ENCODE measurements at places on chromosomes 6 and 20. TPM values are rescaled to one million over a fixed set of nuclear protein-coding genes. Genes with fewer than 3 reads are reported as not detected.

GRCh38 chr6:167678102-167679101 is 148.3 kb upstream of the AFDN start:
- peak; percentile 40 for DNase-seq

DNA sequence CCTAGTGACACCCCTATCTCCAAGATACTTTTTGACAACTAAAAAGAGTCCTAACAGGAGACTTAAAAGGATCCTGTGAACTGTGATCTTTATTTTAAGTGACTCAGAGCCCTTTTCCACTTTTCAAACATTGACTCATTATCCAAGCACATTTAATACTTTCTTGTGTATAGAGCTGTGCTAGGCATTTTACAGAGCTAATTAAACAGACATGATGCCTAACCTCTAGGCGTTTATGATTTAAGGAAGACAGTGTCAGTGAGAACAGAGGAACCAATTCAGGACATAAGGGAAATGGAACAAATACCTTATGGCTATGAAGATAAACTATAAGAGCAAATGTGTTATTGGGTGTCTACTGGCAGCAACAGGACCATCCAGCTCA is 282.6 kb downstream of the TPBG start:
- DNase-seq: no peak

- no peak for DNase-seq
These were observed 158.5 kb downstream of the TBC1D32 start for GRCh38 chr6:121175827-121176226.

DNA sequence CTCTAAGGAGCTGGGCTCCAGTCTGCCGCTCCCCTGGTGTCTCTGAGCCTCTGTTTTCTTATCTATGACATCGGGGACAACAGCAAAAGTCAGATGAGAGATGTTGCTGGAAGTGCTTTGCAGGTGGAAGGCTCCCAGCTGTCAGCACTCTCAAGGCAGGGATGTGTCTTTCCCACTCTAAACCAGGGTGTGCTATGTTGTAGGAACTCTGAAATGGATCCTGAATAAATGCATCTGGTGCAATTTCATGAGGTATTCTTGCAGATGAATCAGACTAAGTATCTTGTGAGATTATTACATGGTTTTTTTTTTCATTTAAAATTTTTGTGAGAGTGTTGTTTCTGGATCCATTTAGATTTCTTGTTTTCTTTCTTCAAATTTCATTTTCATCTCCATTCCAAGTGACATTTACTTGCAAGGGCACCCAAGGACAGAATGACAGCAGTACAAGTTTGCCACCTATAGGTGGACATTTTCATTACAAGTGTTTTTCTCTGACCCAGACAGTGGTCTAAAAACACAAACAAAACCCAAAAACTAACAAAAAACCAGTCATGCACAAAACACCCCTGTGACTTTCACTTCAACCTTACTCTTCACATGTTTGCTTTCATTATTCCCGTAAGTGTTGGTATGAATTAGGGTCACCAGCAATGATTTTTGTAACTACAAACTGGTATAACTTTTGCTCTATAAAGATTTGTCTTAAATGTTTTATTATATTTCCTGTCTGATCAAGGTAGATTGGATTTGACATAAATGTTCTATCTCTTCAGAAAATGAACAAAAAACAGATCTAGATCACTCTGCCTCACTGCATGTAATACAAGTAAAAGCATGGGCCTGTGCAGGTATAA is 14.7 kb upstream of the SIM1 start:
- DNase-seq: peak; percentile 67

DNA sequence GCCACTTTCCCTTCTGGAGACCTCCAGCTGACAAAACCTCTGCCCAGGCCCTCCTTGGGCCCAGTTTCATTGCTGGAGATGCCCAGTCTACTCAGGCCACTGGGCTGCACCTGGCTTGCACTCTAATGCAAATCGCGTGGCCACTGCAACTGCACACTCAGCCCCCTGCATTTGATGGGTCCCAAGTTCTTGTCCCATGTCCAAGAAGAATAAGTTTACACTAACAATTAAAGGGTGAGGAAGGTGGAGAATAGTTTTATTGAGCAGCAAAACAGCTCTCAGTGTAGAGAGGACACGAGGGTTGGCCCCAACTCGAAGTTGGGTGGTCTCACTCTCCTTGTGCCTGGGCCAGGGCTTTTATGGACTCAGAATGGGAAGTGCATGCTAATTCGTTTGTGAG is 31.9 kb upstream of the THEMIS start:
- DNase-seq: no peak

DNA sequence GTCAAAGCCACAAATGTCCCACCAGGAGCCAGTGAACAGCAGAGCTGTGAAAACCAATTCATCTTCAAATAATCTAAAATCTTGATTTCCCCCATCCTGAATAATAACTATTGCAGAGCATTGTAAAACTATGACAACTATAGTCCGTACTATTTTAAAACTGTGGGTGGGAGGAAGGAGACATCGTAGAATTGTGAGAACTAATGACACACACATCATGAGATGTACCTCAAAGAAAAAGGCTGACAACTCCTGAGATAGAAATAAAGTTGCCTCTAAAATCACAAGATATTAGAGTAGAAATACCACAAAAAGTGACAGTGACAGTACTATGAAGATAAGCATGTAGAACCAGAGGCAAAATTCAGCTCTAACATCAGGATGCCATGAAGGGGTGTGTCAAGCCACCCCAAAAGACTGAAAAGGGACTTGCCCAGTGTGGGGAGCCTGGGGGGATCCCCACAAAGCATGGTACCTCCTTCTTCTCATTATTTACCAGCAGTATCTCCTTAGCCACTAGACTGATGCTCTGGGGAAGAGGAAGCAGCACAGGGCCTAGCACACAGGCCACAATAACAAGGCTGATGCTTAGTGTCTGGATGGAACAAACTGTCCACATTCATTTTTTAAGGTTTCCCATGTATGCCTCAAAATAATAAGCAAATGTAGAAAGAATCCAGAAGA is 13.4 kb downstream of the NAPB start:
- DNase-seq: no peak

DNA sequence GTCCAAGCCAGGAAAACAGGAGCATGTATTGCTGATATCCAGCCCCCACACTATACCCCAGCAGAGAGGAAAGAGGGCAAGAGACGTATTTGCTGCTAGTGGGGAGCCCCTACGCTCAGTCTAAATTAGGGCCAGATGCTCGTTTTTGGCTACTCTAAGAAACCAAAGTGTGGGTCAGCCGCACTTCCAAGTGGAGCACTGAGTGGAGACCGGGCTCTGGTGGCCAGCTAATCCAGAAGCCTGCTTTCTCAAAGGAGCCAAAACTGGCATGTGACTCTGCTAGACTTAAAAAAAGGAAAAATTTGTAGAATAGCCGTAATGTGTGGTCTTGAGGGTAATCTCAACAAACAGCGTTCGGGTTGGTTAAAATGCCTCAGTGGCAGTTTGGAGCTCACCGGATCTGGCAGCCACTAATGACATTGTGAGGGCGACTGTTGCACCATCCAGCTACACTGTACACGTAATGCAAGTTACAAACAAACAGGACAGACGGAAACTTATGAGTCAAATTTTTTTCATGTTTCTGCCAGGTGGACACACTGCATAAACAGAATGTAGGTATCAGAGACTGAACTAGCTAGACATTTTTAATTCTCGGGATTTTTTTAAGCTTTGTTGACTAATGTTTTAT is 230.9 kb downstream of the FOXC1 start:
- no peak for DNase-seq

GRCh38 chr20:24608926-24609667 is 139.7 kb downstream of the SYNDIG1 start:
- DNase-seq: no peak

- DNase-seq: peak; percentile 17
These were observed 26.5 kb upstream of the ZBTB22 start for GRCh38 chr6:33343953-33344611.

DNA sequence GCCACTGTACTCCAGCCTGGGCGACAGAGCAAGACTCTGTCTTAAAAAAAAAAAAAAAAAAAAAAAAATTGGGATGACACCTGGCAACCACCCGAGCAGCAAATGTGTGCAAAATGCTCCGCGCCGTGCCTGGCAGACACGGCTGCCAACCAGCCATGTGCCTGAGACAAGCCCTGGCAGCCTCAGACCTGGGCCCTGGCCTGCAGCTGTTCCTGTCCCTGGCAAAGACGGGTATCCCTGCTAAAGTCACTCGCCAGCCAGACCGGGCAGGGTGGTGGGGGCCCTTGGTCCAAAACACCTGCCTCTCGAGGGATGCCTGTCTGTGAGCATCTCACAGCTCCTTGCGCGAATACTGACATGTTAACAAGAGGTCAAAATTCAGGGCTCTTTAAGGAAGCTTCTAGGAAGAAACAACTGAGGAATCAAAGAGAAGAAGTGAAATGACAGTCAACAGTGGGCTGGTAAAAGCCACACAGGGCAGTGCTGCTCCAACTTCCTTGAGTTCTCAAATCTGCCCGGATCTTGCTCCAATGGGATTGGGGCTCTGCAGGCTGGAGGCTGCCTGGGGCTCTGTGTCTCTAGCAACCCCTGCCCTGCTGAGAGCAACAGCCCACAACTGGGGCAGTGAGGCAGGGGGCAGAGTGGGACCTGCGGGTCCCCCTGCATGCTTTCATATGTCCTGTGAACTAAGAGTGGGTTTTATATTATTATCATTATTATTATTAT is 53.4 kb downstream of the SYTL3 start:
- no peak for DNase-seq

GRCh38 chr20:32421290-32421689 is 63.2 kb downstream of the ASXL1 start:
- DNase-seq: no peak

GRCh38 chr6:153047386-153047785 is 44.9 kb upstream of the MTRF1L start:
- no peak for DNase-seq

GRCh38 chr6:19835605-19836004 is 1.6 kb upstream of the ID4 start:
- no peak for DNase-seq

DNA sequence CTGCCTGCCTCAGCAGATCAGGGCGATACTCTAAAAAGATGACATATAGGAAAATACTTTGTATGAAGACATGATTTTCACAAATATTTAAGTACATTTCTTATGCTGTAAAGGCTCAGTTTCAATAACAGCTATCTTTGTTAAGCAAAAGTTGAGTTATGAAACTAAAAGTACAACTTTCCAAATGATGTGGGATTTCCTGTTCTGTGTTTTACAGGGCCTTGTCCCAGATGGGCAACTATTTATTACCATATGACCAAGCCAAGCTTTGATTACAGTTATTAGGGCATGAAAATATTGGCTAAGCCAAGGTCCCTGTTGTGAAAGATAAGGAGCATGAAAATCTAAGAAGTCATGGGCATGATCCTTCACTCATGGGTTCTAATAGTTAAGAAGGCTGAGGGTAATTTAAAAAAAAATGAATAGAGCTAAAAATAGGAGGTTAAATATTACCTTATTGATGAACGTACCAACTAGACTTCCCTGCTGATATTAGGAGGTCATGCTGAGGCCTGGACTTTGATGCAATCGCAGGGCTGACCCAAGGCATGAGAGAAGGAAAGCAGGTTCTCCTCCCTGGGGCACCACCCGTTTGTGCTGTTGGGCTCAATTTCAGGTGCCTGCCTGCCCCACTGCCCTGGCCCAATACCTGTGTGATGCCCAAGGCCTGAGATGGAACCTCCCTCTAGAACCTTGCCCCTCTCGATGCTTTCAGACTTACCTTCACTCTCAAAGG is 294.4 kb upstream of the PRDM1 start:
- DNase-seq: no peak

DNA sequence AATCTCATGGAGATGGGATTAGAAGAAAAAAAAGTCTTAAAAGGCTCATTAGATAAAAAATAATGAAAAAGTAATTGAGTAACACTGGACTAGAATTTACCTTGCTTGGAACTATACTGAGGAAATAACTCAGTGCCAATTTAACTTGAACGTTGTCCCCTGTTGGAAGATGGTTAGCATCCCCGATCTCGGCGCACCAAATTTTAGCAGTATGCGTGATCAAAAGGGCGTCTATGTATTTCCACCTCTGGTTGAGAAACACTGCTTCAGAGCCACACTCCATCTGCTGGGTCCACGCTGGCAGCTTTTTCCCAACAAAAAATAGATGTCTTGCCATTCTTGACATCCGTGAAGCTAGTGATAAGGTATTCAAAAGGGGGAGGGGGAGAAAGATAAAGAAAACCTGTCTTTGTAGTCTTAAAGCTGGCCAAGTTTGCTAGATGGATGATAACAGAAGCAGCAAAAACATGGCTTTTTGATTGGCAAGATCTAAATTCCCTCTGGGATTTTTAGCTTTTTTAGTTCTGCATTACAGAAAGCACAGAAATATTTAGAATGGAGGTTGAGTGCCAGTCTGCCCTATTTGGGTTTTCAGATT is 6.4 kb downstream of the HINT3 start:
- DNase-seq: no peak

GRCh38 chr6:90168693-90169131 is 127.9 kb downstream of the BACH2 start:
- no peak for DNase-seq

GRCh38 chr6:130223508-130223907 is 757 bp upstream of the SAMD3 start:
- no peak for DNase-seq

DNA sequence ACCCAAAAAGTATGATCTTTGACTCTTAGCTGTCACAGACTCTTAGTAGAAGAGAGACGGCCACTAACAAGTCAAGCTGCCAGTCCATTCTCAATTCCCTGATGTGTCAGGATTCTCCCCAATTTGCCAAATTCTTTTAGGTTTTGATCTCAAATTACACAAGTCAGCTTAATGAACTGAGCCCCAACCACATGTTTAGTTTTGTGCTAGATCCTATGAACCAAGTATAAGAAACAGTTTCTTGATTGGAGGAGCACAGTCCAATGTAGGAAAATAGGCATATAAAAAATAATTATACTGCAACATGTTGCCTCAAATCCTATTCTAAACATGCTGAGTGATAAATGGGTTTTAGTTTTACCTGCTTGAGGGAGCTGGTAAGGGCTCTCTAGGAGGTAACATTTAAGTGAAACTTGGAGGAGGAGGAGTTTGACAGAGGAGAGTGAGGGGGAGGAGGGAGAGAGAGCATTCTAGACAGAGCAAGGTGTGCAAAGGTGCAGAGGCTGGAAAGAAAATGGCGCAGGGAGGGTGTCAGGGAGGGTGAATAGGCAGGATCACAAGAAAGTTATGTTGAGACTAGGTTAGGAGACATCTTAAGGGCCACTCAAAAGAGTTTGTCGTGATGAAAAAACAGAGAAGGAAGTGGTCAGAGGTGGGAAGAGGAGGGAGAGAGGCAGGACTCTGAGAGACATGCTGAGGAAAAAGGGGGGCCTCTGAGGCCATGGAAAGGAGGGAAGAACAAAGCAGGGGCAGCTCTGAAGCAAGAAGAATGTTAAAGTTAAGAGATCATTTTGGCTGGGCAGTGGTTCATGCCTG is 22.8 kb upstream of the FAM83C start:
- no peak for DNase-seq

OPN5 gene
- total RNA-seq: not detected

SLC22A1 gene
- not detected for total RNA-seq

FAM209B gene
- not detected for total RNA-seq

OR12D2 gene
- total RNA-seq: not detected

FAM83C gene
- total RNA-seq: not detected

XKR7 gene
- total RNA-seq: under 0.01 TPM

AFG1L gene
- 1.5 TPM for total RNA-seq

MATN4 gene
- total RNA-seq: not detected

DEFB125 gene
- not detected for total RNA-seq

IL17A gene
- not detected for total RNA-seq

APCDD1L gene
- total RNA-seq: not detected

EEF1A2 gene
- total RNA-seq: 14.8 TPM

RBM24 gene
- 0.65 TPM for total RNA-seq

SAMD5 gene
- 0.87 TPM for total RNA-seq

ADGRF5 gene
- 57.3 TPM for total RNA-seq

CNKSR3 gene
- 8.1 TPM for total RNA-seq

All from lung microvascular endothelial cell (primary cell).